ENCODE measurements at places on chromosomes 11 and 22.

GRCh38 chr11:121086866-121087265 lies 14.2 kb upstream of the TECTA start:
- no peak for DNase-seq

GRCh38 chr11:58024601-58025091 lies 965 bp downstream of the OR9Q1 start:
- no peak for DNase-seq

DNA sequence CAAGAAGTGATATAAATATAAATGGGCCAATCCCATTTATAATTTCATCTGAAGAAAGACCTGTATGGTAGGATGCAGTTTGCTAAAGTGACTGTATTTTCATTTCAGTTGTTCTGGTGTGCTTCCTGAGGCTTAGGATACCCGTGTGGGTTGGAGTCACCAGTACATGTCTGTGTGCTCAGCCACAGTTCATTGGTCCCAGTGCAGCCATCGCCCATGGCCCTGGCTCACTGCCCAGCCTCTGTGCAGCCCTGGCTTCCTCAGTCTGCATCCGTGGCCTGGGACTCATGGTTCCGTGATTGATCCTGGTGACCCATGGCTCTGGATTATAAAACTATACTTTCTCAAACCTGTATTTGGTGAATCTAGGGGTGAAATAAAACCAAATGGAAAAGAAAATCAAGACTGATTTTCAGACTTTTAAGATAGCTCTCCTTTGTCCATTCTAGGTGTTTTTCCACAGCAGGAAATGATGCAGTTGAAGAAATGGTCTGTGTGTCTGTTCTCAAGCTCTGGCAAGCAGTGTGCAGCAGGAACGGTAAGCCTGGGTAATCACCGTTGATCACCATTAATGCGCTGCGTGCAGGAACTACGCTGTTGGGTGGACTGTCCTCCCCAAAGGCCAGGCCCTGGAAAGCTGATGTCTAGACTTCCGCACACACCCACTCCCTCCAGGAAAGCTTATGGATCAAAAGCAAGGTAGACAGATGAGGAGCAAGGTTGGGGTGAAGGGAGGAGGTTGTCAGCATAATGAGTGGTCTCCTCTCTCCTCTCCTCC lies 27.2 kb downstream of the TTC12 start:
- DNase-seq, result no peak

DNA sequence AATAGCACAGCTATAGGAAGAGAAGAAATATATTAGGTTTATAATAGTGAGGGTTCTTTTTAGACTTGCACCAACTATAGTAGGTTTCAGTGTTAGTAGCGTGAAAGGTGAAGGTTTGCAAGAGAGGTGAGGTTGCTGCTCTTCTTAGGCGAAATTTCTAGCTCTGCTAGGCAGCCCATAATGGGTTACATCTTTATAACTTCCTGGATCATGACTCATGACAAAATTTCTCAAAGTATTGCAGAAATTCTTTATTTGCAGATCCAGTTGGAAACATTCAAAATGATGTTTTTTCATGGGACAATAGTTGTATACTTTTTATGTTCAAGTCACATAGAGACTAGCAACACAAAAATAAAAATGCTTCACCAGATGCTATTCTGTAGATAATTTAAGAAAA lies 260.0 kb downstream of the SOX6 start:
- DNase-seq, result no peak

GRCh38 chr22:30932661-30933060 lies 35.9 kb downstream of the MORC2 start:
- no peak for DNase-seq

GRCh38 chr11:117303101-117303500 lies 12.0 kb downstream of the BACE1-AS start:
- no peak for DNase-seq

DNA sequence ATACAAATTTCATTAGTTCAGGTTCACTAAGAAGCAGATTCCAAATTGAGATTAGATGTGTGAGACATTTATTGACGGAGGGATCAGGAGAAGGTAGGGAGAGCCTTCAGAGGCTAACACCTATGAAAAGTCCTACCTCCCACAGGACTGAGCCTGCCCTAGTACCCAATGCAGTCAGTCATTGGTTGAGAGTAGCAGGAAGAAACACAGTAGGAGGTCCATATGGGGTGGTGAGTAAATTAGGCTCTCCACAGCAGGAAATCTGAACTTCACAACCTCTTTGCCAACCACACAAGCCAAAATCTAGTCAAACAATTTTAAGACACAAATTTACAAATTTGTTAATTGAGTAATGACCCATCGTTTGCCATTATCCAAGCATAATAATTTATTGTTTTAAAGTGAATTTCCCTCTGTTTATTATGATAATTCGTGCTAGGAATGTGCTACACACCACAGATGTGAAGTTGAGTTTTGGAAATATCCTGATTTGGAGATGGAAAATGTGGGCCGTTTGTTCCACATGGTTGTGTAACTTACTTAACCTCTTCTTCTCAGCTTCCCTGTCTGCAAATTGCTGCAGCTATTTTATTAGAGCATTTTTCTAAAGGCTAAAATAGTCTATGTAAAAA lies 542.1 kb downstream of the ETS1 start:
- DNase-seq, result no peak

DNA sequence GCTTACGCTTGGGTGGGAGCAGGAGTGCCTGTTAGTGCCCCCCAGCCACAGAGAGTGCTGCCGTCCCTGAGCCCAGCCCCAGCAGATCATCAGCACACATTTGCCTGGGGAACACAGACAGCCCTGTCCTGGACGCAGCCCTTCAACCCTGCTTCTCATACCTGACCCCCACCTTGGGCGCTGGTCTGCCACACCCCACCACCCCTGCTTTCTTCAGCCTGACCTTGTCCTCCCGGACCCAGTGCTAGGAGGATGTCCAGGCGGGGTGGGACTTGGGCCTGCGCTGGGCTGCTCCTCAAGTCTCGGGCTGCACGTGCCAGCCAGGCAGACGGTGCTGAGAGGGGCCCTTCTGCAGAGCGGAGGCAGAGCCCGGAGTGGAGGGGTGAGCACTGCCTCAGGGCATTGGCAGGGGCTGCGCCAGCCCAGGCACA lies 119.2 kb downstream of the KCNQ1OT1 start:
- DNase-seq, result no peak

DNA sequence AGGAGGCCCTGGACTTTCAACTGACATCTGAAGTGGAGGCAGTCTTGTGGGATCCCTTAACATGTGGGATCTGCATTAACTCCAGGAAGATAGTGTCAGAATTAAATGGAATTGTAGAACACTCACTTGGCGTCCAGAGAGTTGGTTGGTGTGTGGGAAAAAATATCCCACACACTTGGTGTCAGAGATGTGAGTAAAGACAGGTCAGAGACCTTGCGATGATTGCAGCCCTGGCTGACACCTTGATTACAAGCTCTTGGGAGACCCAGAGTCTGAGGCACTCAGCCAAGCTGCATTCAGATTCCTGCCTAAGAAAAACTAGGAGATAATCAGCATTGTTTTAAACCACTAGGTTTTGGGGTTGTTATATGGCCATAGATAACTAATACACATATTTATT lies 7.2 kb upstream of the TPCN2 start:
- DNase-seq, result no peak

All from Panc1 (cell line).